ENCODE measurements at places on chromosomes 1 and 21.

- no peak for DNase-seq
Measured at GRCh38 chr1:241675983-241676382, 23.9 kb downstream of the WDR64 start.

DNA sequence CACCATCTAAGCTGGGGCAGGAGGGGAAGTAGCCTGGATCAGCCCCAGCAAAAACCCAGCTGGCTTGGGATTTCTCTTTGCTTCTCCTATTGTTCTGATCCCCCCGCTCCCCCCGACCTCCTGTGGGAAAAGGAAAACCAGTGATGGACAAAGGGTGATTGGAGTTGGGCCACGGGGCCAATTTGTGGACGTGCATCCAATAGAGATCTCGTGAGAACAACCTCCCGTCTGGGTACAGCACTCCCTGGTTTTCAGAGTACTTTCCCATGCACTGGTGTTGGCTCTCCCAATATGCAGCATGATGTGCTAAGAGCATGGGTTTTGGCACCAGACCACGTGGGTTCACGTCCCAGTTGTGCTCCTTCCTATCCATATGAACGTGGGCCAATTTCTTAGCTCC lies 9.0 kb downstream of the BLACAT1 start:
- DNase-seq, result peak; percentile 52

DNA sequence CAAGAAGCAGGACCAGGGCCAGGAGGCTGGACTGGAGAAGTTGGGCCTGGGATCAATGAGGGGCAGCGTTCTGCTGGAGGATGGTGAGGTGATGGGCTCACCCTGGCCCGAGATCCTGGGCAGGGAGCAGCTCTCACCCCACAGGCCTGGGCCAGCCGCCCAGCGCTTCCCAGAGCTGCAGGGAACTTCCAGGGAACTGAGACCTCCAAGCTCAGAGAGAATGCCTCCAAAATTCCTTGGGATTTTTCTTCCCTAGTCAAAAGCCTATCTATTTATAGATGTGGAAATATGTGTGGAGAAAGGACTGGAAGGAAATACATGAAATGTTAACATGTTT lies 121.2 kb downstream of the SPSB1 start:
- DNase-seq, result no peak

DNA sequence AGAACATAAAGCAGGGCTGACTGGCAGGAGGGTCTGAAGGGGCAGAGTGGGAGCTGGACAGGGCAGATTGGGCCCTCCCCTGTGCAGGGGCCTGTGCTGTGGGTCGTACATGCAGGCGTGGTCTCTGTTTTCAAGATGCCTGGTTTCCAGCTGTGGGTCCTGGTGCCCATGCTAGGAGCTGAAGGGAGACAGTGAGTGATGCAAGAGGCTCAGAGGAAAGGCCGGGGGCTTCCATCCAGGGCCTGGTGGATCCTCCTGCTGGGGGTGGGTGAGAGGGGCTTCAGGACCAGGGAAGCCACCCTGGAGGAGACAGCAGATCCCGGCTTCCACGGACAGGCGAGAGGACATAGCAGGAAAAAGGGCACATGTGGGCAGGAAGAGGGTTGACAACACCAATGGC lies 349.0 kb upstream of the VAMP3 start:
- no peak for DNase-seq

DNA sequence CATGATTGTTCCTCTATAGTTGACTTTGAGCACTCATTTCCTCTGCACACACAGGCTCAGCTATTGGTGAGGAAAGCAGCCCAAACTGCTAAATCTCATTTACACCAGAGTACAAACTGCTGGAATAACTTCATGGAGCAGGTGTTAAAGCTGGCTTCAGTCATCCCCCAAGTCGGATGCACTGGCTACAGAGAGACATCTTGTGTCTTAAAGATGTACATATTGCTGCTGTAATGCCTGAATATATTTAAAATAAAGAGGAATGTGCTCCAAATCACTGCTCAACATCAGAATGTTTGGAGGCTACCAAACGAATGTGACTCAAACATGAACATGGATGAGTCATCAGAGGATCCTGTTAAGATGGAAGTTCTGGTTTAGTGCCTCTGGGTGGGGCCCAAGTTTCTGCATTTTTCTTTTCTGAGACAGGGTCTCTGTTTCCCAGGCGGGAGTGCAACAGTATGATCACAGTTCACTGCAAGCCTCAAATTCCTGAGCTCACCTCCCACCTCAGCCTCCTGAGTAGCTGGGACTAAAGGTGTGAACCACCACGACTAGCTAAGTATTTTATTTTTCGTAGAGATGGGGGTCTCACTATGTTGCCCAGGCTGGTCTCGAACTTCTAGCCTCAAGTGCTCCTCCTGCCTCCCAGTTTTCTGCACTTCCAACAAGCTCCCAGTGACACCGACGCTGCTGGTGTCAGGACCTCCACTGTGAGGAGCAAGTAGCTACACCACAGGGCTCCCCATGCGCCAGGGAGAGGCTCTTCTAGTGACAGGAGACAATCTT lies 79.0 kb upstream of the KRTAP19-8 start:
- peak; percentile 55 for DNase-seq

GRCh38 chr1:38329644-38330043 lies 283.1 kb upstream of the POU3F1 start:
- DNase-seq, result no peak

DNA sequence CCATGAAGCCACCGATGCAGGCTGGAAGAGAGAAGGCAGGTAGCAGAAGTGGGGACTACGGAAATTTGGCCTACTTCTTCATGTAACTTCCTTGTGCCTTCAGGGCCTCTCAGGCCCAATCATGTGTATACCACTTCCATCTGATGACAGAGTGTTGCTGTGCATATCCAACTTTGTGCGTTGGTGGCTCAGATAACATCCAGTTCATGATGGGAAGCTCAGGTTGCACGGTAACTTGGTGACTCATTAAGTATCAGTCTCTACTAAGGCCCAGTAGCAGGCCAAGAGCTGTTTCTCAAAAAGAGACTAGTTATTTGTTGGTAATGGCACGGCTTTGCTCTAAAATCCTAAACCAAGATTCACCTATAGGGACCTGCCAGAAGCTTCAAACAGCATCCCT lies 117.6 kb downstream of the LTN1 start:
- DNase-seq, result no peak

DNA sequence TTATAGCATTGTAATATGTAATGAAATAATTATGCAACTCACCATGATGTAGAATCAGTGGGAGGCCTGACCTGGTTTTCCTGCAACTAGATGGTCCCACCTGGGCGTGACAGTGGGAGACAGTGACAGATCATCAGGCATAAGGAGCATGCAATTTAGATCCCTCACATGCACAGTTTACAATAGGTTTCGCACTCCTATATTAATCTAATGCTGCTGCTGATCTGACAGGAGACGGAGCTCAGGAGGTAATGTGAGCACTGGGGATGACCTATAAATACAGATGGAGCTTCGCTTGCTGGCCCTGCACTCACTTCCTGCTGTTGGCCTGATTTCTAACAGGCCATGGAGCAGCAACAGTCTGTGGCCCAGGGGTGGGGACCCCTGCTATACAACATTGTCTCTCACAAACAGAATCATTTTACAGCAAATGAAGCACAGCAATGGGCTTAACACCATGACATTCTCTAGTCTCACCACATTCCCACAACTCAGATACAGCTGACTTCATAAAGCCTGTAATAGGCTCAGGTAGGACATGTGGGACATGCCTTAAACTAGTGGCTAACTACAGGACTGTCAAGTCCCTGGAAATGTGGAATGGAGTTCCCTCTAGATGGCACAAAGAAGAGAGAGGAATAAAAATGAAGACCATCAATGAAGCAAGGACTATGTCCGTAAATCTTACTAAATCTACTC lies 40.7 kb upstream of the SLC5A9 start:
- no peak for DNase-seq

DNA sequence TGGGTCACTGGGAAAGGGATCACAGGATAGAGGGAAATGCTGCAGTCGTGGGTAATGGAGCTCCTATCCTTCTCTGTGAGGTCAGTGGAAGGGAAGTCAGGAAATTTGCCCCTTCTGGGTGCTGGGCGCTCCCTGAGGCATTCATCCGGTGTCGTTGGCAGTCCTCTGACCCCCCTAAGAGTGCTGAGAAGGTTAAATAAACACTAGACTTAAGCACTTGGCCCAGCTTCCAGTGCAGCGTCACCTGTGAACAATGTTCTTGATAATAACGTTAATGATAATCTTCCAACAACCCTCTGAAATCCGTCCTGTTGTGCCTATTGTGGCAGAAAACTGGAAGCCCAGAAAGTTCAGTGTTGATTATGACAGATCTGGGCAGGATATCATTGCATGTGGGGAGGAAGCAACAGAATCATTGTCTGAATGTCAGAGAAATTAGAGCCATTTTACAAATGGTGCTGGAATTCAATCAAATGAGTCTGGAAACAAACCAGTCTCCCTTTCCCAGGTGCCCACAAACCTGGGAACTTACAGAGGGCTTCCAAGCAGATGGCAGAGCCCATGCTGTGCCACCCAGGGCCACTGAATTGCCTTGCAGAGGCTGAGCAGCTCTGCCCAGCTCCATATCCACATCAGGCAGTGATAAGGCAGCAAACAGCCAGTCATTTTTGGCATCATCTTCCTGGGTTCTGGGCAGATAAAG lies 216.8 kb downstream of the KAZN start:
- no peak for DNase-seq

- DNase-seq, result peak; percentile 48
Measured at GRCh38 chr1:200372885-200373181, 37.0 kb downstream of the ZNF281 start.

GRCh38 chr1:65027666-65028358 lies 61.5 kb upstream of the JAK1 start:
- DNase-seq, result no peak

- DNase-seq, result no peak
Measured at GRCh38 chr21:35408401-35408800, 359.3 kb upstream of the RUNX1 start.

- no peak for DNase-seq
Measured at GRCh38 chr1:28470146-28470545, 35.7 kb upstream of the RCC1 start.

GRCh38 chr1:157161901-157162300 lies 23.7 kb upstream of the ETV3 start:
- peak; percentile 70 for DNase-seq

DNA sequence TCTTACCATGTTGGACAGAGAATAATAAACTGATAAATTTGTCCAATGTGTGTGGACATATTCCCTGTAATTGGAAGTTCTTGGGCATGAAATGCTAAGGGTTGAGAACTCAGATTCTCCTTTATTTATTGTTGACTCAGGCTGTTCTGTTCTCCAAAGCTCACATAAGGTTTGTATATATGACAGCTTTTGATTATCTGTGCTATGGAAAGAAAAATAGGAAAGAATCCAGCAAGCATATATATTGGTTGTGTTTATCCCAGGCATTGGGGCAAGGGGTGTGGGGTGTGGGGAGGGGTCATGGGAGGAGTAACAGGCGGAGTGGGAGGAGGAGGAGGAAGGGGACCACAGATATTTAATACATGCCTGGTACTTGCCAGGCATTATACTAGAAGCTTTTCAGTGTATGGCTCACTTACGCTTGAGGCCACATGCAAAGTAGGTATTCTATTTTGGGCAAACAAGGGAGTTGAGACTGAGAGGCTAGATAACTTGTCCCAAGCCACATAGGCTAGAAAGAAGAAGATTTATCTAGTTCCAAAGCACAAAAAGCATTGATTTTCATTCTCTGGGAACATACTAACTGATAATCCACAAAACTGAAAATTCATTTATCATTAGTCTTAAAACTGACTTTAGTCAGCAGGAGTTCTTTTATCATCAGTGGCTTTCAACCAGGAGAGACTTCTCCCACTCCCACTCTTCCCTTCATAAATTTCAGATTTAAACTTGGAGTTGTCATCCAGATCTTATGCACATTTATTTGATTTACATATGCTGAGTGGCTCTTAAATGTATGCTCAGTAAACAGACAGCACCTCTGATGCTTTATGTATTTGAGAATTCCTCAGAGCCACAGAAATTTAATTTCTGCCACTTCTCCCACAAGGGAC lies 27.2 kb downstream of the NGF start:
- no peak for DNase-seq

- no peak for DNase-seq
Measured at GRCh38 chr1:145953861-145954260, 4.0 kb downstream of the LIX1L start.

DNA sequence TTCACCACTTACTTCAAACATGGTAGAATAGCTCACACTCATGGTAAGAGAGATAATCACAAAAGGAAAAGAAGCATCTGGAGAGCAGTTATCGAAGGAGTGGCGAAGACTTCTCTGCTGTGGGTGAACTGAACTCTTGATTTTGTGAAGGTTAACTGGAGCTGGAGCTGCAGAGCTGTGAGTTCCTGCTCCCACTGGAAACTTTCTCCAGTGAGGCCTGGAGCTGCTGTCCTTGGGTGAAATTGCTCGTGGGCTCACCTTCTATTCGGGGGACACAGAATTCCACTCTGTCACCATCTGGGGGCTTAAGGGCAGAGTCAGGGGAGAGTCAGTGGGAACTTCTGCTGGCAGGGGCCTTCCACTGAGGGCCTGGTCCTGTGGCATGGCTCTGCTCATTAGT lies 45.9 kb downstream of the MAB21L3 start:
- no peak for DNase-seq

GRCh38 chr1:46687093-46687659 lies 15.5 kb downstream of the TEX38 start:
- no peak for DNase-seq

- no peak for DNase-seq
Measured at GRCh38 chr1:81702903-81703302, 97.8 kb upstream of the ADGRL2 start.

- DNase-seq, result no peak
Measured at GRCh38 chr1:47875831-47876586, 121.2 kb downstream of the TRABD2B start.

DNA sequence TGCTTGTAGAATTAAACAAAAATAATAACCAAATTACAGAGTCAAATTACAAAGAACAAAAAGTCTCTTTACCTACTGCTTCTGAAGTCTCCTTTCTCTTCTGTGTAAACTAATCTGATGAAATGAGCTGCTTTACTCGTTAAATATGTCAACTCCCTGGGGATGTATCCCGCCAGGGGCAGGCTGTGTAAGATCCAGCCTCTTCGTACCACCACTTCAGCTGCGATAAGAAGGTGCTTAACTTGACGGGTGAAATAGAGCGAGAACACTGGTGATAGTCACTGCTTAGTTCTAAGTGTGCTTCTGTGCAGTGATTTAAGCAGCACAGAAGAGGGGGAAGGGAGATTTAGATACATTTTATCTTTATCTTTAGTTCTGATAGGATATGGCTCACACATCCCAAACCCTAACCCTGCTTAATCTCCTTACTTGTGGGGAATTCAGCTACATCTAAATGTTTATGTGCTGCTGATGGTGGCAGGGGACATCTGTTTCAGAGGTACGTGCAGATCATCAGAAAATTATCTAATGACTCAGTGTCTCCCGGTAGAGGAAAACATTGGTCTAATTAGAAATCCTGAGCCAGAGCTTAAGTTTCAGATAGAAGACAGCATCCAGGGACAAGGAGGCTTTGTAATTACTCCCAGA lies 46.0 kb downstream of the RHOU start:
- DNase-seq, result peak; percentile 67

GRCh38 chr1:214017191-214017982 lies 29.6 kb downstream of the PROX1 start:
- no peak for DNase-seq

GRCh38 chr1:206744683-206745082 lies 25.9 kb upstream of the IL19 start:
- no peak for DNase-seq

Measured in endodermal cell (in vitro differentiated cells).